Stomach (tissue), 19 donors: ENCODE measurements at places on chromosomes 5 and 9. TPM values are rescaled to one million over a fixed set of nuclear protein-coding genes. Genes with fewer than 3 reads are reported as not detected.

Gene OLFM1
- not detected for total RNA-seq

Gene BNC2
- 60.7 TPM for total RNA-seq

GRCh38 chr5:102889033-102889432 is 133.9 kb downstream of the PAM start:
- H3K27me3 ChIP-seq: no peaks in the 10 kb centered on the region
- DNase-seq: no peak
- H3K4me3 ChIP-seq: no peak overlapping the region

- no peaks in the 10 kb centered on the region for H3K36me3 ChIP-seq
- no peak overlapping the region for H3K4me3 ChIP-seq
- no peaks in the 10 kb centered on the region for H3K4me1 ChIP-seq
- H3K27ac ChIP-seq: no peak overlapping the region
Observed at GRCh38 chr5:112554101-112554977, 135.3 kb upstream of the EPB41L4A start.

- DNase-seq: peak; percentile 80
- H3K27ac ChIP-seq: peak overlapping the region; percentile 36
- peaks cover 40% of the 10 kb centered on the region for H3K4me1 ChIP-seq
- H3K4me3 ChIP-seq: no peak overlapping the region
- H3K36me3 ChIP-seq: peaks cover 2% of the 10 kb centered on the region
- no peaks in the 10 kb centered on the region for H3K27me3 ChIP-seq
Observed at GRCh38 chr9:136947955-136948510, 3.0 kb downstream of the C8G start.

- H3K36me3 ChIP-seq: no peaks in the 10 kb centered on the region
- no peaks in the 10 kb centered on the region for H3K27me3 ChIP-seq
- DNase-seq: peak; percentile 87
- no peak overlapping the region for H3K4me3 ChIP-seq
- peaks cover 12% of the 10 kb centered on the region for H3K4me1 ChIP-seq
Observed at GRCh38 chr5:38780945-38781344, 64.9 kb upstream of the OSMR start.
